ENCODE measurements at places on chromosomes 4 and X.

DNA sequence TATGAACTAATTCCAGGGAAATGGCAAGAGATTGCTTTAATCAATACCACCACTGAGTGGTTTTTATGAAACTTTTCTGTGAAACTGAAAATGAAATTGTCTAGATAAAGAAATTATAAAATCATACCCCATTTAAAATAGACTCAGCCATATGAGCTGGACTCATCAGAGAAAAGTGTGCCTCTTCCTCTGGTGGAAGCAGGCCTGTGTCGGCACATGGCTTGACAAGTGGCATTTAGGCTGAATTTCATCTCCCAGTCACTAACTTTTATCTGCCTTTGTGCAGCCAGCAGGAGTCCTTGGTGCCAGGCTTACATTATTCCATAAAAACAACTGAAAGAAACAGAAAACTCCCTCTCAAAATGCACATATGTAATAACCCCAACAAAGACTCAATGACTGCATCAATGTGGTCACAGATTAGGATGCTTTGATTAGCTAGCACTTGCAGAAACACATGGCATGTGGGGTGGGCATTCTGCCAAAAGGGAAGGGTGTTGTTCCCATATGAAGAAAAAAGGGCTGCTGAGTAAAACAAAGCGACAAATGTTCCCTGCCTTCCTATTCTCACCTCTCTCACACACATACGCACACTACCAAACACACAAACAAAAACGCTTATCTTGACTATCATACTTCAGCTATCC is 232.3 kb downstream of the PABPC4L start:
- no peak for DNase-seq

GRCh38 chrX:44675362-44676024 is 132.8 kb upstream of the FUNDC1 start:
- DNase-seq, result no peak

- no peak for DNase-seq
Observed at GRCh38 chr4:79048878-79049277, 109.6 kb upstream of the PAQR3 start.

DNA sequence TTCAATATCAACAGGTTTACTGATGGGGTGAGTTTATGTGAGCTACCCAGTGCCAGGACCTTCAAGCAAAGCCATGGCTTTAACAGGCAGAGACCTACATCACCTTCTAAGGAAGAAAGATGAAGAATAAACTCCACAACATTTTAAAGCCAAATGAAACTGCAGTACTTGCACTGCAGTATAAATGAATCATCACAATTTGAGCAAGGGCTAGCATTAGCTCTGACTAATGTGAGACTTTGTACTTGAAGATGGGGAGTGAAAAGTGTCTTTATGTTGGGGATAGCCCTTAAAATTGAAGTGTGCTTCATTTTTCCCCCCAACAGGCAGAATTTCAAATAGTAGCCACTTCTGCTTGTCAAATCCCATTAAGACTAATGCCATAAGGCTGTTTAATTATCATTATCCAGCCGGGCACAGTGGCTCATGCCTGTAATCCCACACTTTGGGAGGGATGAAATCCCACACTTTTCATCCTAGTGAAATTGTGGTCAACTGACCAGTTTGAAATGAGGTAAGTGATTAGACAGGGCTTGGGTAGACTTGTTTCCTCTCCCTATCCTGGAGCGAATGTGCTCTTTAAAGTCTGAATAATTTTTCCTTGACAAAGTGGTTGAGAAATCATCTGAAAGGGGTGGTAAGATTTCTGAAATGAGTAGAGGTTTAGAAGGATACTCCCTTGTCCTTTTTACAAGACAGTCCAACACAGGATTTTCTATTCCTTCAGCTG is 27.2 kb upstream of the GPR34 start:
- DNase-seq, result no peak

GRCh38 chr4:80989921-80990544 is 40.5 kb upstream of the BMP3 start:
- no peak for DNase-seq

GRCh38 chr4:23967281-23967680 is 77.4 kb upstream of the PPARGC1A start:
- DNase-seq, result no peak

DNA sequence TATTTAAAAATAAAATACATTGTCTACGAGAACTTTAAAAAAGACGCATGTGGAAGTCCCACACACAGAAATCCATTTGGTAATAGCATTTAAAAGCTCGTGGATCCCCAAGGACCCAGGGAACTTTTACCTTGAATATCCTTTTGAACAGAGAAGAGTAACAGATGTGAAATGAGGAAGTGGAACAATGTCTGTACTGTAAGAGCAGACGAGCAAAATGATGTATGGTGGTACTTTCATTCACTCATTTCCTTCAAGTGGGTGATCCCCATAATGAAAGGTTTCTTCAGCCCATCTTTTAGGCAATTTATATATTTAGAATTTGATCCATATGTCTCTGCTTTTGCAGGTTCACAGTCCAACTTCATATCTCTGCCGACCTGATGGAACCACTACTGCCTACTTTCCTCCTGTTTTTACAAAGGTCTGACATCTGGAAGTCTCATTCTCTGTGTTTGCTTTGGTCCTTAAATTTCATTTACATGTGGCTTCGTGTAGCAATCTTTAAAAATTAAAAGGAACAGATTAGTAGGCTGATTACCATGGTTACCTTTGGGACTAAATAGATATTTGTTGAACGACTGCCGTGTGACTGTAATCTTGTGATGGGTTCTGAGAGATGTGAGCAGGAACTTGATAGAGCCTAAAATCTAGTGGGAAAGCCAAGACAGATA is 188.4 kb downstream of the PALLD start:
- DNase-seq, result no peak

DNA sequence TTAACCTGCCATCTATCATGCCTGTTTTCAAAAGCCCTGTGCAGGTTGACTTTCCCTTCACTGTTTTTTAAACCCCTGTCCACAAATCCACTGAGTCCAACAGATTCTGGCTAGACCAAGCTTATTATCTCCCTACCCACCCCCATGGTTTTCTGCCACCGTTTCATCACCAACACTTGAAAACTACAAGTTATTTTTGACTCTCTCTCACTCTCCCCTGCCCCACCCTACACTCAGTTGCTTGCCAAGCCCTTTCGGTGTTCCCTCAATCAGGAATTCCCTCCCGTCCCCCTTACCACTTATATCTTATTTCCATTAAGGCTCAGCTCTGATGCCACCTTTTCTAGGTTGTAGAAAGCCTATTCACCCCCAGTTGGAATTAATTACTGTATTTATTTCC is 29.7 kb downstream of the ATG4A start:
- no peak for DNase-seq

GRCh38 chr4:80592950-80593349 is 257.4 kb downstream of the CFAP299 start:
- no peak for DNase-seq

GRCh38 chrX:16603822-16604221 is 46.1 kb upstream of the S100G start:
- DNase-seq, result no peak

- DNase-seq, result no peak
Observed at GRCh38 chrX:37320541-37321203, 28.5 kb upstream of the PRRG1 start.

- no peak for DNase-seq
Observed at GRCh38 chr4:118289794-118290193, 63.0 kb downstream of the PRSS12 start.

- DNase-seq, result no peak
Observed at GRCh38 chr4:145934434-145935047, 4.1 kb downstream of the ZNF827 start.

GRCh38 chr4:87044511-87045233 is 109.9 kb downstream of the AFF1 start:
- DNase-seq, result no peak

DNA sequence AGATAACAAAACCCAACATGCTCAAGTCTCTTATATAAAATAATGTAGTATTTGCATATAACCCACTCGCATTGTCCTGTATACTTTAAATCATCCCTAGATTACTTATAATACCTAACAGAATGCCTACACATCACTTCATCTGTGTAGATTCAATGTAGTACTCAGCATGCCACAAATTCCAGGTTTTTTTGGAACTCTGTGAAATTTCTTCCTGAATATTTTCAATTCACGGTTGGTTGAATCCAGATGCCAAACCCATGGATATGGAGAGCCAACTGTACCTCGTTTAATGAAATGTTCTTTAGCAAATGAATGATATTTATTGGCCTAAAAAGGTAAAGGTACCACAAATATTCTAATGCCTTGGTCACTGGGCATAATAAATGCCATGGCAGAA is 24.8 kb downstream of the CCNI start:
- DNase-seq, result no peak

- no peak for DNase-seq
Observed at GRCh38 chr4:73669410-73670183, 49.4 kb upstream of the RASSF6 start.

GRCh38 chr4:147958489-147959065 is 226.7 kb downstream of the ARHGAP10 start:
- DNase-seq, result no peak

DNA sequence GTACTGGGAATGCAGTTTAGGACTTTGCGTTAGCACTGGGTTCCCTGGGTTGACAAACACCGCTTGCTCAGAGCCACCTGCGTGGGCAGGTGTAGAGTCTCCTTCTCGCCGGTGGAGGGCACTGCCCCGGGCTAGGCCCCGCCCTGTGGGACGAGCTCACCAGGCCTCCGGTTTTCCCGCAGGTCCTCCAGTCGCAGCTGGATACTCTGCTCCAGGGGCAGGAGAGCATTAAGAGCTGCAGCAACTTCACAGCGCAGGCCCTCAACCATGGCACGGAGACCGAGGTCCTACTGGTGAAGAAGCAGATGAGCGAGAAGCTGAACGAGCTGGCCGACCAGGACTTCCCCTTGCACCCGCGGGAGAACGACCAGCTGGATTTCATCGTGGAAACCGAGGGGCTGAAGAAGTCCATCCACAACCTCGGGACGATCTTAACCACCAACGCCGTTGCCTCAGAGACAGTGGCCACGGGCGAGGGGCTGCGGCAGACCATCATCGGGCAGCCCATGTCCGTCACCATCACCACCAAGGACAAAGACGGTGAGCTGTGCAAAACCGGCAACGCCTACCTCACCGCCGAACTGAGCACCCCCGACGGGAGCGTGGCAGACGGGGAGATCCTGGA is 49.2 kb upstream of the MND1 start:
- DNase-seq, result no peak

GRCh38 chr4:165385126-165385525 is 6.3 kb downstream of the CPE start:
- DNase-seq, result no peak

DNA sequence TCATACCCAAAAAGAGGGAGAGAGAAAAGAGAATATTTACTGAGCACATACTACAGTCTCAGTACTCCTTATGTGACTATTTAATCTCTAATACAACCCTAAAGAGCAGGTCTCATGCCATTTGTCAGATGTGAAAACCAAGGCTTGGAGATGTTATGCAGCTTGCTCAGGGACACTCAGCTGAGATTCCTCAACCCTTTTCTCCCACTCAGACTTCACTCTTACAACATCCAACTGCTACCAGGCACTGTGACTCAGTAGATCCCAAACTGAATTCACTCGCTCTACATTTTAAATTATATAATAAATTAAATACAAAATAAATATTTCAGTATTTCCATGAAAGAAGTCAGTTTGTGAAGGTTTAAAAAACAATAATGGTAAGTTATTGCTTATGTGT is 53.7 kb downstream of the TSPAN5 start:
- DNase-seq, result no peak

DNA sequence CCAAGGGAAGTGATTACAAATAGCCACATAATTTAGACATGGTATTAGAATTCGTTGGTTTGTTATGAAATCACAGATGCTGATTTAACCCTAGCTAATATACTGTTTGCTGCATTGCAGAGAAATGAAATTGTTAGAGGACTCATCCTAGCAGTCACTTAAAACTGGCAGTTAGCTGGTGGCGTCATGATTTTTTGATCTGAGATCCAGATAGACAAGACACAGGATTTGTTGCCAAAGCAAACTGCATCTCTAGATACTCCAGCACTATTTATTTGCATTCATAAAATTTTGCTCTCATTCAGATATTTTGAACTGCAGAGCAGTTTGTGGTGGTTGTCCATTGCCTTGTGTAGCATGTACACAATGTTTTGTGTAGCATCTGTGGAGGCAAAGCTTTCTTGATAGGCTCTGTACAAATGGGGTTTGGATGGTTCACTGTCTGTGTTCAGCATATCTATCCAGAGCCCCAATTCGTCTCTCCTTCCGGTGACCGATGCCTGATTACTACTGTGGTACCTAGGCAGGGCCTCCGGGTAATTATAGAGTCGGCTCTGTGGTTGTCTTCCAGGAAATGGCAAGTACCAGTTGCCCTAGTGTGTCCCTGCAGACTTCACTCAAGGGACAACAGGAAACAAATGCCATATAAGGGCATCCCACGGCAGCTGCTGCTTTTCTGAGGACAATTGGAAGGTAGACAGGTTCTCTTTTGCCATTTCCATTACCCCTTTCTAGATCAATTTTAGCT is 30.1 kb upstream of the SPARCL1 start:
- DNase-seq, result no peak

- no peak for DNase-seq
Observed at GRCh38 chr4:156391325-156391653, 437.6 kb upstream of the CTSO start.

DNA sequence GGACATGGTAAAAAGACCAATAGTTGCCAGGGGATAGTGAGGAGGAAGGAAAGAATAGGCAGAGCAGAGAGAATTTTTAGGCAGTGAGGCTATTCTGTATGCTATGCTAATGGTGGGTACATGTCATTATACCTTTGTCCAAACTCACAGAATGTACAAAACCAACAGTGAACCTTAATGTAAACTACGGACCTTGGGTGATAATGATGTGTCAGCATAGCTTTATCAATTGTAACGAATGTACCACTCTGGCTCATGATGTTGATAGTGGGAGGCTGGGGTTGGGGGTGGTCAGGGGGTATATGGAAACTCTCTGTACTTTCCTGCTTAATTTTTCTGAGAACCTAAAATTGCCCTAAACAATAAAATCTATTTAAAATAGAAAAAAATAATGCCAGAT is 37.7 kb upstream of the ACSL4 start:
- no peak for DNase-seq
